ENCODE measurements at places on chromosomes 7 and 10. TPM values are rescaled to one million over a fixed set of nuclear protein-coding genes. Genes with fewer than 3 reads are reported as not detected.

The NYAP1 gene
- total RNA-seq: not detected

- H3K4me3 ChIP-seq: no peak overlapping the region
- no peaks in the 10 kb centered on the region for H3K36me3 ChIP-seq
- no peaks in the 10 kb centered on the region for H3K4me1 ChIP-seq
- DNase-seq: peak; percentile 67
Measured at GRCh38 chr7:5237286-5237685, 45.5 kb upstream of the SLC29A4 start.

DNA sequence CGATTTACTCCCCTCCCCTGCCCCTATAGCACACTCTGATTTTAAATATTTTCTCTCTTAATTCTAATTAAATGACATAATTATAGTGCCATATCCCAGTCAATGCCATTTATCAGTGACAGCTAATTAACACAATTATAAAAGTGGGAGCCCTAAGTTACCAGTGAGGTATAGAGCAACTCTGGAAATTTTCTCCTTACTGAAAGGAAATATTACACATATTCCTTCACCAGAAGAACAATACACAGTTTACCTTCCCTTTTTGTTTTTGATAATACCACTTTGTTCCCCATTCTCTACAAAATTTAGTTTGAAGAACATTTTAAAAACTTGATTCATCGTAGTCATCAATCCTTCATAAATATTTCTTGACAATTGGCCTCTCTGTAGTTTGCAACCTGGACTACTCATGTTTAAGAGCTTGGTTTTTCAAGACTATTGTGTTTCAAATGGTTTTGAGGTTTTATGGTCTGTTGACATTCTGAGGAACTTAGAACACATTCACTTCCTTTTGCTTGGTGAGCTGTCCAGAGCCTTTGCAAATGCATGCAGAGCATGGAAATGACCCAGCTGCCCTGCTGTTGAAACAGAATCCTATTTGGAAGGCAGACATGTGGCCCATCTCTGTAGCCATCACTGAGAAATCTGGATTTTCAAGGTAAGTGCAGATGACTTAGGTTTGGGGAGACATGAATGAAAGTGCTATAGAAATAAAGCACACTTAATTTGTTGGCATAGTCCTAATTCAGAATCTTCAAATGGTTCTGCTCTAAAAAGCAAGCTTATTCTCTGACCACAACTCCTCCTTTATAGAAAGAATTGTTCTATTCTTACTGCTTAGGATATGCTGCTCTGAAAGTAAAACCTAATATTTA is at the start of gene GPR141:
TSS of gene GPR141 (plus strand) at position 521 of the 875 bp plus-strand sequence. CDS start 56,628 bp downstream, outside the sequence.
- no peaks in the 10 kb centered on the region for H3K36me3 ChIP-seq
- H3K4me3 ChIP-seq: no peak within 1 kb of the TSS
- no peak for DNase-seq
- no peak within 1 kb of the TSS for H3K27ac ChIP-seq

DNA sequence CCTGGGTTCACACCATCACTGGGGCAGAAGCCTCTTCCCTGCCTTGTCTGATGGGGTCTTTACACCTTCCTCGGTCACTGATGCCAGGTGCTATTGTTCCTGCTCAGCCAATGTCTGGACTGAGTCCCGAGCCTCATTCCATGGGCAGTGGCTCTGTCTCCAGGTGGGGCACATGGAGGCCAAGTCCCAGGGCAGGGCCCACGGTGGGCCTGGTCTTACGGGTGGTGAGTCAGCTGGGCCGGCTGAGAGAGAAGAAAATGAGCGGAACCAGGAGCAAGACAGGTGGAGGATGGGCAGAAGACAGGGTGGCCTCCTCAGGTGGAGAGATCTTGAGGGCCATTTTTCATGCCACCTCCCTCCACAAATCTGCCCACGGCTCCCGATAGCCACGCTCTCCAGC is 131.7 kb upstream of the FAM20C start:
- H3K4me3 ChIP-seq: no peak overlapping the region
- no peak overlapping the region for H3K27ac ChIP-seq
- H3K4me1 ChIP-seq: peaks cover 8% of the 10 kb centered on the region
- no peaks in the 10 kb centered on the region for H3K36me3 ChIP-seq

The NDUFA5 gene
- 102 TPM for total RNA-seq

DNA sequence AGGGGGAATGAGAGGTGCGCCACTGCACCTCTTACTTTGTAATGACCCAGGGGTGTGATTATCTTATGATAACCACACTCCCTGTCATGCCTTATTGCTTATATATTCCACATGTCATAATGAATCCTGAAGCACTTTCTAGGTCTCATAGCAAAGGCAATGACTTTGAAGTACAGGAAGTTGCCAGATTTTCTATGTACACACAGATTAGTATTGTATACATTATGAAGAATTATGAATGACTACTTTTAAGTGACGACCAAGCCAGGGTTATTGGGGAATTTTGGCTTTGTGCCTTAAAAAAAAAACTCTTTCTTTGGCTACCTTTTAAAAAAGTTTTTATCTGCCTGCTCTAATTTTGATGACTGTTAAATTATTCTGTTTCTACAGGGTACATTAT is 269.6 kb downstream of the MDFIC start:
- H3K4me1 ChIP-seq: no peaks in the 10 kb centered on the region
- H3K36me3 ChIP-seq: no peaks in the 10 kb centered on the region
- H3K4me3 ChIP-seq: no peak overlapping the region
- no peak for DNase-seq

DNA sequence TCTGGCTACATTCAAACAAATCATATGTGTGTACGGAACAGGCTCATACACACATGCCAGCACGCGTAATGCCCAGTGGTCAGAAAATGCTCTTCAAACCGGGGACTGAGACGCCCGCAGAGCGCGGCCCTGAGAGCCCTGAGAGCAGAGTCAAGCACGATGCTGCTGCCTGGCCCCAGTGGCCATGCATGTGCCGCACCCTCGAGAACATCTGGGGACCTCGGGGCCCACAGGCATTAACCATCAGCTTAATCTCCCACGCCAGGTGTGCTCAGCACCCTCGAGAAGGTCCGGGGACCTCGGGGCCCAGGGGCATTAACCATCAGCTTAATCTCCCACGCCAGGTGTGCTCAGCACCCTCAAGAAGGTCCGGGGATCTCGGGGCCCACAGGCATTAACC is 163.1 kb downstream of the PTPRN2 start:
- no peaks in the 10 kb centered on the region for H3K36me3 ChIP-seq
- no peak for DNase-seq
- no peaks in the 10 kb centered on the region for H3K4me1 ChIP-seq
- no peaks in the 10 kb centered on the region for H3K27me3 ChIP-seq

The C7orf25 gene
- 10.4 TPM for total RNA-seq

The TRIM74 gene
- total RNA-seq: 1.6 TPM

The FGFBP3 gene
- 2.4 TPM for total RNA-seq

DNA sequence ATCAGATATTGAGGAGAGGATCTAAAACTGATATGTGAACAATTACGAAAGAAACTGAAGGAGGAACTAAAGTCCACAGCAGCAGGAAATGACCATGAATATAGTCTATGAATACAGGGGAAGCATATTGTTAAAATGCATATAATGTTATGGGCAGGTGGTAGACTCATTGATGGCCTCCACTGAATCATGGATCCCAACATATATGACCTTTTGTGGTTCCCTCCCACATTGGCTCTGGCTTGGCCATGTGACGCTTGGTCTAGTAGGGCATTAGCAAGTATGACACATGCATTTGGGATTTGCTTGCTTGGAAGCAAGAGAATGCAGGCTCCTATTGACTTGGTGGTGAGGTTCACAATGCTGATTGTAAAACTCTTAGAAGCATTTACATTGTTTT is 55.2 kb upstream of the RAB18 start:
- H3K4me1 ChIP-seq: no peaks in the 10 kb centered on the region
- H3K36me3 ChIP-seq: no peaks in the 10 kb centered on the region
- no peaks in the 10 kb centered on the region for H3K27me3 ChIP-seq
- no peak overlapping the region for H3K27ac ChIP-seq
- no peak for DNase-seq

DNA sequence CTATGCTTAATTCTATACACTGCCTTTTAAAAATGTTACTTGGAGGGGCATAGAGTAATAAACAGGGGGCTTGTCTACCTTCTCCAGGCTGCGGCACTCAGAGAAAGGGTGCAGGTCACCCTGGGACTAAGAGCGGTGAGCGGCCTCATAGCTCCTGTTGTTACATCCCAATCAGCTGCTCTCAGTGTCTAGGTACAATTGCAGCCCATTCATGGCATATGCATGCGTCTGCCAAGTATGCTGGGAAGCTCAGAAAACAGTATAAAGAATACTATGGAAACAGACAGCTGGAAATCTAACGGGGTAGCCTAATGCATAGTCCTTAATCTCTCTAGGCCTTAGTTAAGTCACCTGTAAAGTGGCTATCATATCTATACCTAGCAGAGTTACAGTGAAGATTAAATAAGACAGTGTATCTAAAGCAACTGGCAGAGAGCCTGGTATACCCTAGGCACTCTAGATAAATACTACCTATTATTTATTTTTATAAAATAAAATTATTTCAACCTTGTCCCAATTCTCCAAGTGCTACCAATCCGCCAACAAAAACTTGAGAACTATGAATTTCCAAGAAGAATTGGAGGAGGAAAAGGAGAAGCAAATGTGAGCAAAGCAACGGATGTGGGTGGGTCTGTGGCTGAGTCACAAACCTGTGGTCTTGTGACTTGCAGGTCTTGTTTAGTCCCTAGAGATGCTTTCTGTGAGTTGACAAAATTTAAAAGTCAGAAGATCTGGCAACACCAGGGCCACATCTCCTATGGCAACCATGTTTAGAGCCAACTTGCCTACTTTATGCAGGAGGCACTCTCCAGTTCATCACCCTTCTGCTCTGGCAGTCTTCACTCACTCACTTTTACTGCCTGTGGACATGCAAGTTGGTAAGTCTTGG is 183.0 kb downstream of the RAPGEF5 start:
- H3K36me3 ChIP-seq: no peaks in the 10 kb centered on the region
- no peaks in the 10 kb centered on the region for H3K27me3 ChIP-seq
- no peak overlapping the region for H3K4me3 ChIP-seq
- DNase-seq: no peak
- H3K4me1 ChIP-seq: no peaks in the 10 kb centered on the region
- H3K27ac ChIP-seq: no peak overlapping the region

The SPAG6 gene
- not detected for total RNA-seq

- no peaks in the 10 kb centered on the region for H3K27me3 ChIP-seq
- DNase-seq: peak; percentile 39
- H3K4me1 ChIP-seq: no peaks in the 10 kb centered on the region
- no peak overlapping the region for H3K4me3 ChIP-seq
Measured at GRCh38 chr10:44477046-44477425, 92.1 kb upstream of the CXCL12 start.

The FGL2 gene
- total RNA-seq: 24.5 TPM

- peaks cover 42% of the 10 kb centered on the region for H3K27me3 ChIP-seq
- peaks cover 9% of the 10 kb centered on the region for H3K4me1 ChIP-seq
- no peak overlapping the region for H3K27ac ChIP-seq
- H3K4me3 ChIP-seq: no peak overlapping the region
Measured at GRCh38 chr10:7662522-7662921, 4.2 kb downstream of the ITIH5 start.

The WBP1L gene
- 118 TPM for total RNA-seq

GRCh38 chr10:13730956-13731355 is 144.2 kb downstream of the PRPF18 start:
- H3K27me3 ChIP-seq: no peaks in the 10 kb centered on the region
- DNase-seq: no peak
- no peak overlapping the region for H3K27ac ChIP-seq
- H3K4me1 ChIP-seq: no peaks in the 10 kb centered on the region
- H3K4me3 ChIP-seq: no peak overlapping the region
- H3K36me3 ChIP-seq: no peaks in the 10 kb centered on the region

The GRID1 gene
- 3.1 TPM for total RNA-seq

DNA sequence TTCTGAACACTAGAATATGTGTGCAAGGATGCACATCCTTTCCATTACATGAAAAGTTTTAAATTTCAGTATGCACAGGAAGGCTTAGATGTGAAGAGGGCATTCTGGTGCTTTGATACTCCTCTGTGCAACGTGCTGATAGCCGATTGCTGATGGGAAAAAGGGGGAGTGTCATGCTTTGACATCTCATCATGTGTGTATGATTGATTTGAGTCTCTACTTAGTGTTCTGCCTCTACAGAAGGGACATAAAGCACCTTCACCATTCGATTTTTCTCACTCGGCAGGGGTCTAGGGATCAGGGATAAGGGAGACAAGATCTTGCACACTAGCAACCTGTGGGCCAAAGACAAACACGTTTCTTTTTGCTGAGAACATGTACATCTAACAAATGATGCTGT is 114.7 kb upstream of the RSU1 start:
- no peak overlapping the region for H3K27ac ChIP-seq

GRCh38 chr7:2000746-2001321 is 231.9 kb downstream of the MAD1L1 start:
- no peaks in the 10 kb centered on the region for H3K27me3 ChIP-seq
- H3K4me1 ChIP-seq: peaks cover 10% of the 10 kb centered on the region
- no peak overlapping the region for H3K4me3 ChIP-seq
- H3K36me3 ChIP-seq: no peaks in the 10 kb centered on the region
- DNase-seq: peak; percentile 62

DNA sequence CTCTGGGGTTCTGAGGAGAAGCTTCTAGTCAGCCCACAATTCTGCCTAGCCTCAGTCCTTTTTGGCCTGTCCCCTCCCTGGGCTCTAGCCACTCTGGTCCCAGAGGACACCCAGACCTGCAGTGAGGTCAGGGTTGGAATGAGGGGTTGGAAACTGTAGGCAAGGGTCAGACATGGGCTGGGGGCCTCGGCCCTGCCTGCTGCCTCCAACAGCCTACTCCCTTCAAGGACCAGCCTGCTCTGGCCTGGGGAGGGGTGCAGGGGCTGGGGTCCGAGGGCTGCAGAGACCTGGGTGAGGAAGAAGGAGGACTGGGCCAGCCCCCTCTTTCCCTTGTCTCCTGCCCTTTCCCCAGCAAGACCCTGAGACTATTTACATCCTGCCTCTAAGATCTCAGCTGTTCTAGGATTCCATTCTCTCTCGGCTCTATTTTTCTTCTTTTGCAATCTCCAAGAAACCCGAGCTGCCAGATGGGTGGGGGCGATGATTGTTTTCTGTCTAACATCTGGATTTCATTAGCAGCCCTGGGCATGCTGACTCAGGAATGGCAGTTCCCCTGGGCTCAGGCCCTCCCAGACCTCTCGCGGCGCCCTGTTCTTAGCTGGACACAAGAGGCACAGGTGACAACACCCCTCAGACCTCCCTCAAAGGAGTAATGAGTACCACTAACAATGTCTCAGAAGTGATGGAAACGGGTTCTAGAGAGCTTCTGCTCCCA is 23.1 kb downstream of the ZCCHC24 start:
- H3K4me1 ChIP-seq: no peaks in the 10 kb centered on the region
- DNase-seq: no peak
- H3K27ac ChIP-seq: no peak overlapping the region
- no peaks in the 10 kb centered on the region for H3K27me3 ChIP-seq
- H3K4me3 ChIP-seq: no peak overlapping the region

All from adrenal gland (tissue), 19 donors.